Keratinocyte (primary cell): ENCODE measurements at places on chromosomes 12 and 14.

DNA sequence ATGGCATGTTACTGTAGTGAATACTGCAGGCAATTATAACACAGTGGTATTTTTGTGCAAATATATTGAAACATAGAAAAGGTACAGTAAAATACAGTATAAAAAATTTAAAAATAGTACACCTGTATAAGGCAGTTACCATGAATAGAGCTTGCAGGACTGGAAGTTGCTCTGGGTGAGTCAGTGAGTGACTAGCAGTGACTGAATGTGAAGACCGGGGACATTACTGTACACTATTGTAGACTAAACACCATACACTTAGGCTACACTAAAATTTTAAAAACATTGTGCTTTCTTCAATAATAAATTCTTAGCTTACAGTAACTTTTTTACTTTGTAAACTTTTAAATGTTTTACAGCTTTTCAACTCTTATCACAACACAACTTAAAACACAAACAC, 181.7 kb downstream of the GALC start:
- DNase-seq, result no peak

DNA sequence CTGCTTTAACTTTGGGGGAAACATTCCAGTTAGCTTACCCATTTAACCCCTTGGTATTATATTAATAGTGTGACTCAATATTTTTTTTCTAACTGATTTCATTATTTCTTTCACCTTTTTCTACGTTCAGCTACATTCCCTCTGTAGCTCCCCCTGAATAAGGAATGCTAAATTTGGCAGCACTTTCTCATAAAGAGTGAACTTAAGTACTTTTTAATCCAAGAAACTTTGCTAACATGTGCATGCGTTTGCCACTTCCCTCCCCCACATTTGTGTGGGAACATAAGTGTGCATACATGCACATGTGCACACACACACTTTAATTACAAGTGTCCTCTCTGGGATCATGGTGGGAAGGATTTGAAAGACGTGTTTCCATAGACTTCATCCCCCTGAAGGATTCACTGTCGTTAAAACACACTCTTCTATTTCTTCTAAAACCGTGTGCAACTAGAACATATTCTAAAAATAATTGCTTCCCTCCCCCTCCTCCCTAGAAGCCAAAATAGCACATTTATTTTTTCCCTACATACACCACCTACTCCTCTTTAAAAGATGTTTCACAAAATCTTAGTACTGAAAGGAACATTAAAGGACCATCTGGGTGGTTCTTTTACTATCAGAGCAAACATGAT, 142.6 kb downstream of the PPM1H start:
- DNase-seq, result no peak

DNA sequence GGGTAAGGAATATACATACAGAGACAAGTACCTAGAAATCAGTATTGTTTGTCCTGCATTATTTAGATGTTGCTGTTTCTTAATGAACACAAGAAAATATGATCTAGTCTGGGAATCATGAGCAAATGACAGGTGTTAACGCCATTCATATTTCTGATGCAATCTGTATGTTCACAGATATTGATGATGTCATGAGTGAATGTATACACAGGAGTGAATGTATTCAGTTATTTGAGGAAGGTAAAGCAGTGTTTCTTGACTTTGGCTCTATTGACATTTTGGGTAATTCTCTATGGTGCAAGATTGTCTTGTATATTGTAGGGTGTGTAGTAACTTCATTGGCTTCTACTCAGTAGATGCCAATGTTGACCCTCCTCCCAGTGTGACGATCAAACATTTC, 26.7 kb upstream of the RTL1 start:
- no peak for DNase-seq

- DNase-seq, result no peak
Observed at GRCh38 chr12:109557200-109557599, 16.1 kb downstream of the MMAB start.

DNA sequence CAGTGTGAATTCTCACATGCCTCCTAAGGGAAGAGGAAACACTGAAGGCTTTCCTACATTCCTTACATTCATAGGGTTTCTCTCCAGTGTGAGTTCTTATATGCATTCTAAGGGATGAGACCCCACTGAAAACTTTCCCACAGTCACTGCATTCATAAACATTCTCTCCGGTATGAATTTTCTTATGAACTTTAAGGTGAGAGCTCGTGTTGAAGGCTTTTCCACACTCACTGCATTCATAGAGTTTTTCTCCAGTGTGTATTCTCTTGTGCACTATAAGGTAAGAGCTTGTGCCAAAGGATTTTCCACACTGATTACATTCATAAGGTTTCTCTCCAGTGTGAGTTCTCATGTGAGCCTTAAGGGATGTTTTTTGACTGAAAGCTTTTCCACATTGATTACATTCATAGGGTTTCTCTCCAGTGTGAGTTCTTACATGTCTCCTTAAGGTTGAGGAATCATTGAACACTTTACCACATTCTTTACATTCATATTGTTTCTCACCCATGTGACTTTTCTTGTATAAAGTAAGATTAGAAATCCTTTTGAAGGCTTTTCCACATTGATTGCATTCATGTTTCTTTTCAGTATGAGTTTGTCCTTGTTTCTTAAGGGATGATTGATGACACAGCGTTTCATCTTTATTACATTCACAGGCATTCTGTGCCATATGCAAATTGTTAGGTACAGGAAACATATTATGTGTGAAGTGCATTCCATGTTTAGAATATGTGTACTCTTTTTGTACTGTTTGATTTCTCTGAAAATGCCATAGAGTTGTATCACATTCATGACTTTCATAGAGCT, 9.5 kb downstream of the ZNF891 start:
- no peak for DNase-seq

DNA sequence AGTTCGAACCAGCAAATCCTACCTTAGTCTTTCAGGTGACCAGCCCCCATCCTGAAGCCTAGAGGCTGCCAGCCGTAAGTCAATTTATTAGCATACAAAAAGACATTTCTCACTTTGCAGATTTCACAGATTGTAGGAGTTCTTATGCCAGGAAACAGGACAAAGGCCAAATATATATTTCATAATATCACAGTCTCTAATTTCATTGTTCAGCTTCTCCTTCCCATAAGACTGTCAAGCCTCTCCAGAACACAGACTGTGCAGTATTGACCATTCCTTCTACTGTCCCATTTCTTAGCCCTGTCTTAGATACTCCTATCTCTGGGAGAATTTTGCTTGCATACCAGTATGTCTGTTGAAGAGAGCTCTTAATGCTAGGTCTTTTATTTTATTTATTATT, 89.2 kb upstream of the RESF1 start:
- no peak for DNase-seq

DNA sequence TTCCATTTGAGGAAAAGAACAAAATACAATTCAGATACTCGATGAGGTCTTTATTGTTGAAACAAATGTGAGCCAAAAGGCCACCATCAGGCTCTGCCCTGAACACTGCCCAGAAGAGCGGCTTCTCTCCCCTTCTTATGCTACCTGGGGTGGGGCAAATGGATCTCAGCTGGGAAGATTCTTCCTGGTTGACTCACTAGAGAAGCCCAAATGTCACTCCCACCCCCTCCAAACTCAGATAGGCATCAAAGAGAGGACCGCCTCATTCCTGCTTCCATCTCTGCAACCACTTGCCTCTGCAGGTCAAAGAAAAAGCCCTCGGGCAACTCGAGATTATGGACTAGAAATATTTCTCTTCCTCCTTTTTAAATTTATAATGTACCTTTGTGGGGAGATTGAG, 55.8 kb downstream of the TBX3 start:
- DNase-seq, result peak; percentile 38

GRCh38 chr12:126926023-126926594, 1340.9 kb upstream of the TMEM132C start:
- no peak for DNase-seq

DNA sequence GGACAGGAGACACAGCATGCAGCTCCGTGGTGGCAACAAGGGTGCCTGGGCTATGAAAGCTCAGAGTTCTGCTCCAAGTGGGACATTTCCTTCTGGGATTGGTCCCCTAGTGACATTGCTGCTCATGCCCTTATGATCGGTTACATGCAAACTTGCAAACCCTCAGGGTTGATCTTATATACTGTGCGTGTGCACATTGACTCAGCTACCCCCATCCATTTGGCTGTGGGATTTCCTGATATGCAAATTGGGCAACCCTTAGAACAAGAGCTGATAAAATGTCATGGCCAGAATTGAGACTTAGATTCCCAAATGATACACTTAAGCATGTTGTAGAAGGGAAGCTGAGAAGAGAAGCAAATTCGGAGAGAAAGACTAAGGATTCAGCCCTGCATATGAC, 72.8 kb upstream of the BDKRB2 start:
- DNase-seq, result no peak

DNA sequence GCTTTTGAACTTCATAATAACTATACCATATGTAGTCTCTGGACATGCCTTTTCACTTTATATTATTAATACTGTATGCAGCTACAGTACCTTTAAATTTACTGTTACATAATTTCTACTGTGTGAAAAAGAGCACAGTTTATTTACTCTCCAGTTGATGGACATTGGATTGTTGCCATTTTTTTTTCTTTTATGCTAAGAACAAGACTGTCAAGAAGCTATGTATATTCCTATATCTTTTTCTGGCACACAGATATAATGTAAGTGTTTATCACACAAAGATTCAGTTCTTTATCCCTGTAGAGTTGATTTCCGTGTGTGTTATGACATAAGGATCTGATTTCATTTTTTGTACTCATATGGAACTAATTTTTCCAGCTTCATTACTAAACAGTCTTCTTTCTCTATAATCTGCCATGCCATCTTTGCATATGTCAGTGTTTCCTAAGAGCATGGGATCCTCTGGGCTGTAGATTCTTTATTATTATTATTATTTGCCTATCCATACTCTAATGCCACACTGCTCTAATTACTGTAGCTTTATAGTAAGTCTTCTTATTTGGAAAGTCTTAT, 593.0 kb upstream of the ATP2B1 start:
- no peak for DNase-seq

DNA sequence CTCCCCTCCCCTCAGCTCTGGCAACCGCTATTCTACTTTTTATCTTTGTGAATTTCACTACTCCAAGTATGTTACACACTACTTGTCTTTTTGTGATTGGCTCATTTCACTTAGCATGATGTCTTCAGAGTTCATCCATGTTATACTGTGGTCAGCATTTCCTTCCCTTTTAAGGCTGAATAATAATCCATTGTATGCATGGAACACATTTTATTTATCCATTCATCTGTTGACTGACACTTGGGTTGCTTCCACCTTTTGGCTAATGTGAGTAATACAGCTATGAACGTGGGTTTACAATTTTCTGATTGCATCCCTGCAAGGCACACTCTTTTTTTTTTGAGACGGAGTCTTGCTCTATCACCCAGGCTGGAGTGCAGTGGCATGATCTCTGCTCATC, 53.0 kb upstream of the FUT8 start:
- DNase-seq, result no peak

GRCh38 chr14:92886337-92886736, 36.6 kb upstream of the CHGA start:
- DNase-seq, result no peak

DNA sequence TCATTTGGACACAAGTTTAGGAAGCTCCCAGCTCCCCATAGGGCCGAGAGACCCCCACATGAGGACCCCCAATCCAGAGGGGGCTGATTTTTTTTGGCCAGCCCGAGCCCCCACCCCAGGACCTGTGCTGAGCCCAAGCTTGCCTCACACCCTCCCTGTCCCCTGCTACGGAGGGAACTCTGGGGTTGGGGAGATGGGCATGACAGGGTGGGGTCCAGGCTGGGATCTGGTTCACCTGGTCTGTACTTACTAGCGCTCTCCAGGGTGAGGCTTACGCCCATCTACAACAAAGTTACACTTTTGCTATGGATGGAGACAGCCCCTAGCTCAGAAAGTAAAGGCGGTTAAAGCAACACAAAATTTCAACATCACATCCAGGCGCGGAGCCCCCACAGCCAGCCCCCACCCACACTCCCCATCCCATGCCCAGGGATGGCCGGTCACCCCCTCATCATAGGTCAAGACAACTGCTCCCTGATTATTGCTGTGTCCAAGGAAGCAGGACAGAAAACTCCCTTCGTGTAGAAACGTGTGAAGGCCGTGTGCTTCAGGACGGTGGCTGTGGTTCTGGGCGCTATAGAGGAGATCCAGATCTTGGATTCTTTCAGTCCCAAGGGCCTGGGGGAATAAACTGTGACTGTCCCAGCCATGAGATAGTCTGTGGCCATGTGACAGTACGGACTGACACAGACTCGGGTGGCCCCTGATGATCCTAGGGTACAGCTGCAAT, 10.7 kb downstream of the SLC25A29 start:
- DNase-seq, result no peak

- no peak for DNase-seq
Observed at GRCh38 chr12:87385322-87385721, 643.9 kb downstream of the C12orf50 start.

DNA sequence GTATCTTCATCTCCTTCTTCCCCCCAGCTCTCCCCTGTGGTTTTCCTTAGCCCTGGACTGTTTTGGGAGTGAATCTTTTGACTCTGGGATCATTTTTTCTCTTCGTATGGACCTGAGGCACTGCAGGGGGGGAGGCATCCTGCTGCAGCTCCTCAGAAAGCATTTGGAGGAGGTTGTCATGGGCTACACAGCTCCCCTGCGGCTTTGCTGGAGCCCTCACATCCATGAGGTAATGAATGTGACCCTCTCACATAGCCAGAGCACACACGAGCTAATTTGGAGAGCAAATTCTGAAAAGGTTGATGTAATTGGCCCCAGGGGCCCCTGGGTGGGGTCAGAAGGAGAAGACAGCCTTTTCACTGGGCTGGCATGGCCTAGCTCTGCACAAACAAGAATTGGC, 110.9 kb downstream of the PAH start:
- no peak for DNase-seq

- DNase-seq, result no peak
Observed at GRCh38 chr12:107912421-107913004, 138.0 kb downstream of the ASCL4 start.

DNA sequence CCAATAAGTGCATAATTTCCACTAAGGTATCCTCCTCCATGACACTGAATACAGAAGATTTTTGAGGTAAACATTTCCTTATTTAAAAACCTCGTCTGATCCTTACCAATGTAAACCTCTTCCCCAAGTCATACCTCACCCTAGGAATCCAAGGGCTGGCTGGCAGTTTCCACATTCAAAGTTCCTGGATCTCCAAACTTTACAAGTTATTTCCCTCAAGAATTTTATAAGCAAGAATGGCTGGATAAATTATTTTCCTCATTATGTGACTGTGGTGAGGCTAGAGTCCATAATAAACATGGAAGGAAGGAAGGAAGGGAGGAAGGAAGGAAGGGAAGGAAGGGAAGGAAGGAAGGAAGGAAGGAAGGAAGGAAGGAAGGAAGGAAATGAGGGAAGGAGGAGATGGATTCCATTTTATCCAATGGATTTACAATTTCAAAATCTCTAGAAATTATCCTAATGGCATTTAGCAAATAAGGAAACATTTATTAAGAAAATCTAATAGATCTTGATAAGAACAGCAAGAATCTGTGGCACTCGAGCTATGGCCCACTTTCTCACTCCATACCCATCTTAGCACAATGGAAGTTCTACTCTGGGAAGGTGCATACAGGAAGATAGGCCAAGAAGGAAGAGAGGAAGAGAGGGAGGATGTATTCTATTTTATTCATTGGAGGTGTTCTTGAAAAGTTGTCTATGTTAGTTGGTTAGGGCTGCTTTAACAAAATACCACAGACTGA, 477.8 kb upstream of the TMPO start:
- DNase-seq, result no peak
